ENCODE measurements at places on chromosomes 16 and 17.

DNA sequence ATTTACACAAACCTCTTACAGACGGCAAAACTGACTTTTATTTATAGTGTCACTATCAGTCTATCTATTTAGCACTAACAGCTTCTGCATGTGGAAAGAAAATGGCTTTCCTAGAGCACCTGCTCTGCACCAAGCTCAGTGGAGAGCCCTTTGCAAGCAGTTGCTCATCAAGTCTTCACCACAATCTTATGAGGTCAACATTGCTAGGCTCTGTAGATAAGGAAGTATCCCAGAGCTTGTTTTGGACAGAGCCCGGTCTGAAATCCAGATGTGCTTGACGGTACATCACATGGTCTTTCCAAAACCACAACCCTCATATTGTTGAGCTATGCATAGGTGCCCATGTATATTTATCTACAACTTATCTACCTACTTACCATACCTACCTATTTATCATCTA is 572.7 kb upstream of the CDH5 start:
- DNase-seq, result no peak

DNA sequence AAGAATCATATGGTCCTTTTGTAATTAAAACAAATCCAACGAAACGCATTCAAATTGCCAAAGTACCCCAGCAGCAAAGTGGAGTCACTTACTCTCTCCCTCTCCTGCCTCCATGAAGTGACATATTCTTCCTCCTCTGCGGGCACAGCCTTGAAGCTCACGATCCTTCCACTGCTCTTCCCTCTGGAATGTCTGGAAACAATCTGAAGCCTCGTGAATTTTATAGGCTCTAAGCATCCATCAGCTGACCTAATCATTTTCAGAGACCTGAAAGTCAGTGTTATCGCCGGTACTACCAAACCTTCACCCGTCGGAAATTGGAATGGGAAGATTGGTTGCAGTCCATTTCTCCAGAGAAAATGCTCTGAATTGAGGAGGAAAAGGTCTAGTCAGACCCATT is 134.5 kb upstream of the FOXF1 start:
- no peak for DNase-seq

DNA sequence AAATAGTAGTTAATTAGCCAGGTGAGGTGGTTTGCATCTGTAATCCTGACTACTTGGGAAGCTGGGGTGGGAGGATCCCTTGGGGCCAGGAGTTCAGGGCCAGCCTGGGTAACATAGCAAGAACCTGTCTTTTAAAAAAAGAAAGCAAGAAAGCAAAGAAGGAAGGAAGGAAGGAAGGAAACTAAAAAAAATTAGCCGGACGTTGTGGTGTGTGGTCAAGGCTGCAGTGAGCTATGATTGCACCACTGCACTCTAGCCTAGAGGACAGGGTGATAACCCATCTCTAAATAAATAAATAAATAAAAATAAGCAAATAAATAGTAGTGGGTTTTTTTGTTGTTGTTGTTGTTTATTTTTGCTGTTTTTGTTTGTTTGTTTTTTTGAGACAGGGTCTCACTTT is 39.3 kb upstream of the MAP2K6 start:
- DNase-seq, result no peak

DNA sequence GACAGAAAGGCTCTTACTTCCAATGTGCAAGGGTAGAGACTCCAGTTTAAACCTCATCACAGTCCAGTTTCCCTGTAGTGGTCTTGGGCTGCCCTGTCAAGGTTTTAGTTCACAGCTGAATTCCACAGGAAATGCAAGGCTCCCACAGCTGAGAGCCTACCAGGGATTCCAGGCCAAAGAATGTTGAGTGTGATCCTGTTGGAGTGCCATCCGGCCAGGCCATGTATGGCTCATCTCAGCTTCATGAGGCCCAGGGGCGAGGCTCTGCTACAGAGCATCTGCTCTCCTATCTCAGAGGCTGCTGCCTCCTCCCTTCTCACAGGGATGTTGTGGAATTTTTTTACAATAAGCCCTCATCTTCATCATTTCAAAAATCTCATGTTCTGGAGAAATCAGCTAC is 239.8 kb upstream of the CCL2 start:
- no peak for DNase-seq

DNA sequence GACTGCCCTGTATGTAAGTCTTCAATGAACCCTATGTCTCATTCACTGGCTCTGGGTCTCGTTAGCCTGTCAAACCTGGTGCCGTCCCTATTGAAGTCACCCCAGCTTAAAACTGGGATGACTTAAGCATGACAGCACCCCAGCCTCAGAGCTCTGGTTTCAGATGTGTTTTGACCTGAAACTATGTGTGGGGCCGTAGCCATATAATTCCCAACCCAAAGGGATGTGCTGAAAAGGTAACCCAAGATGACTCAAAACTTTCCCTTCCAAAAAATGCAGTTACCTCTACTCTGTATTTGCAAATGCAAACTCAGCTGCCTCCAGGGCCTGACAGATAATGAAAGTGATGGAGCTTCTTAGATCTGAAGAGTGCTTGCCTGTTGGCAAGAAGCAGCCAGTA is 478.3 kb upstream of the ERCC4 start:
- no peak for DNase-seq

DNA sequence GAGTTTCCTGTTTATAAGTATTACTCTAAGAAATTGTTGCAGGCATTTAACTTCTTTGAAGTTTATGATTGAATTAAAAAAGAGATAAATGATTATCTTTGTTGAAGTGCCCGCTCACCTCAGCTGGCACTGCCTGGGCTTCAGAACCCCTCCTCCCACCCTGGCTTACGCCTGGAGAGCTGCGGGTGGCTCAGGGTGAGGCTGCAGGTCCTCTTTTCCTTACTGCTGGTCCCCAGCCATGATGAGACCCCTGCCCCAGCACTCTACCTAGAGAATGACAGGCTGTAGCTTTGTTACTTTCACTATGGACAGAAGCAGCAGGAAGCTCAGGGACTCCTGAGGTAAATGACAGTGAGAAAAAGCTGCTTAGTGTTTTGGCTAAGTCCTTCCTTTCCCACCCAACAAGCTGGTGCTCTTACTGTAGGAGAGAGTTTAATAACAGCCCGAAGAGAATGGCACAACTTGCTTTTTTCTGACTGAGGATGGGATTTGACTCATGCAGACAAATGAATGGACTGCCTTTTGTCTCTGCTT is 62.1 kb downstream of the EPN2 start:
- no peak for DNase-seq

GRCh38 chr16:35744084-35744483 is 2284.7 kb downstream of the TP53TG3F start:
- DNase-seq, result no peak

DNA sequence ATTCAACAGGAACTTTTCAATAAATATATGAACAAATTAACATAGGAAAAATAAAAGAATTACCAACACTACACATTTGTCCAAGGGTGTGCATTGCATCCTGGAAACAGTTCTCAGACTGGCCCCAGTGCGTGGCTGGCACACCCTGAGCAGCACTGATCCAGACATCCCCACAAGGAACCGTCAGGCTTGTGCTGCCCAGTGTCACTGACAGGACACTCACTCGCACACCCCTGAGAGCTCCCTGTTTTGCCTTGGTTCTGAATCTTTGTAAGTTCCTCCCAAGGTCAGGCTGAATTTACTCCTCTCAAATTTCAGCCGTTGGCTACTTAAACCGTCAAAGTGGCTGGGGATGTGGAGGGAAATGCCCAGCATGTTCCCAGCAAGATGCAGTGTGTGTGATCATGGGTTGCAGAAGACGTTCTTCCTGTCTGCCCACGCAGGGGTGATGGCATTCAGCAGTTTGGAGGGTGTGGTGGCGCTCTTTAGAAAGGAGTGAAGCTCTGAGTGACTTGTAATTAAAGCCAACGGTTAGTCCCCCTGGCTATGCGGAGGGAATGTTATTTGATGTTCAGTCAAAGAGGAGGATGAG is 1.7 kb downstream of the MT2A start:
- DNase-seq, result peak; percentile 46

- DNase-seq, result no peak
These were observed 9.6 kb upstream of the WNT9B start for GRCh38 chr17:46841561-46842379.

GRCh38 chr16:56013962-56014552 is 138.9 kb upstream of the CES5A start:
- DNase-seq, result peak; percentile 76

DNA sequence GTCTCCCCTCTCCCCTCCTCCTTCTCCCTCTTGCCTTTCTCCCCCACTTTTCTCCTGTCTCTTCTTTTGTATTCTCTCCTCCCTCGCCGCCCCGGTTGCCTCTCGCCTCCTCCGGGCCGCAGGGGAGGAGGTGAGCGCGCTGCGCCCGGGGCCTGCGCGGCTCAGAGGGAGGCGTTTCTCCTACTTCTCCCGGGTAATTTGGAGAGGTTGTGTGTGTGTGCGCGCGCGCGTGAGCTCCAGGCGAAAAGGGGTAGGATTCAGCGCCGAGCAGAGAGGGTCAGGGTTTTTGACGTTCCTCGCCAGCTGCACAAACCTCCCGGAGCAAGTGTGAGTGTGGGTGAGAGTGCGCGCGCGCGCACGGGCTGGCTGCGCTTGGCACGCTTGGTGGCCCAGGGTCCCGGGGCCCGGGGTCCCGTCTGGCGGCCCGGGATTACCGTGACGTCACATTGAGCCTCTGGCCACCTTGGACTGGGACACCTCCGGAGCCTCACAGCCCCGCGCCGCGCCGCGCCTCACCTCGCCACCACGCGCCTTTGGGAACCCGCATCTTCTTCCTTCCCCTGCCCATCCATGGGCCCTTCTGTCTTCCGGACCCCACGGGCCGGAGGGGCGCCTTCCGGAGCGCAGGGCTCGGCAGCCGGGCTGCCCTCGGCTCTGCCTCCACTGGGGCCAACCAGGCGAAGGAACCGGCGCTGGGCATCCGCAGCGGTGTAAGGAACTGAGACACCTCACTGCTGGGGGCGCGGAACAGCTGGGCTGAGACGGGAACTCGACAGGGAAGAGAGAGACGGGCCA is 479 bp downstream of the IRX6 start:
- peak; percentile 30 for DNase-seq

GRCh38 chr16:26818393-26818792 is 248.3 kb upstream of the C16orf82 start:
- no peak for DNase-seq

DNA sequence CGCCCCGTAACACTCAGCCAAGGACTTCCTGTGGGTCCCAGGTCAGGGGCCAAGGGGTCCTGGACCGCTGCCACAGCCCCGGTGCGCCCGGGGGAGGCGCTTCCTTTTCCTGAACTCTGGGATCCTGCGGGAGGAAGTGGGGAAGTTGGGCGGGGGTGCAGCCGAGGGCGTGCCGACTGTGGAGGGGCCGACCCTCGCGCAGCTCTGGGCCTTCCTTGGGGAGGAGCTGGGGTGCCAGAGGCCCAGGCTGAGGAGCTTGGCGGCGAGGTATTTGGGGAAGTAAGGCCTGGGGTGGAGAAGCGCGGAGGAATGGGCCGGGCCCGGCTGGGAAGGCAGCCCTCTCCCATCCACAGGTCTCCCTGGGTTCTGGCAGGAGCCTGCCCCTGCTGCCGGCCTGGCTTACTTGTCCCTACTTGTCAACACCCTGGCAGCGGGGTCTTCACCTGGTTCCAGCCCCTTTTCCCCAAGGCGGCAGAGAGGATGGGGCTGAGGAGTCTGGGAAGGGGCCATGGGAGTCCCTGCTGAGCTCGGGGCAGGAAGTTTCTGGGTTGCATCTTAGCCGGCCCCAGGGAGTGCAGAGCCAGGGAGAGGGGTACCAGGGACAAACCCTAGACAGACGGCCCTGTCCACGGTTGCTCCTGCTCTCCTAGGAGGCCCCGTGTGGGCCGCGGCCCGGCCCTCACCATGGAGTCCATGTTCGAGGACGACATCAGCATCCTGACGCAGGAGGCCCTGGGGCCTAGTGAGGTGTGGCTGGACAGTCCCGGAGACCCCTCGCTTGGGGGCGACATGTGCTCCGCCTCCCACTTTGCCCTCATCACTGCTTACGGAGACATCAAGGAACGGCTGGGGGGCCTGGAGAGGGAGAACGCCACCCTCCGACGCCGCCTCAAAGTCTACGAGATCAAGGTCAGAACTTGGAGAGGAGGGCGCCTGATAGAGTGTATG is 1.7 kb downstream of the TBKBP1 start:
- peak; percentile 72 for DNase-seq

DNA sequence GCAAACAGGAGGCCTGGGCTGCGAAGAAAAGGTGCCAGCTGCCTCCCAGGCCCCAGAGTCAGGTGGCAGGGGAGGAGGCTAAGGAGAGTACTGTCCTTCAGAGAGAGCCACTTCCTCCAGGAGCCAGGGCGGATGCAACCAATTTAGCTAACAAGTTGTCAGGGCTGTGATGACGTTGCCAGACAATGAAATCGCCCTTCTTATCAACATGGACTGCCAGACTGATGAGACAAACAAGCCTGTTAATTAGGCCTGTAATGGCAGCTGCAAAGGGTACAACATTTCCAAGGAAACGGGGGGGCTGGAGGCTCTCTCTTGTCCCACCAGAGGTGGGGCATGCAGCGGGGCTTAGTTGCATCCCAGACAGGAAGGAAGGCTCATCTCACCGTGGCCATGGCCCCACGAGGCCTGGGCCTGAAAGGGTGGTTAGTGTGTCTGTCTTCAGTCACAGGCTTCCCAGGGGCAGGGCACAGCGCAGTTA is 111.8 kb downstream of the SDK2 start:
- DNase-seq, result peak; percentile 63

DNA sequence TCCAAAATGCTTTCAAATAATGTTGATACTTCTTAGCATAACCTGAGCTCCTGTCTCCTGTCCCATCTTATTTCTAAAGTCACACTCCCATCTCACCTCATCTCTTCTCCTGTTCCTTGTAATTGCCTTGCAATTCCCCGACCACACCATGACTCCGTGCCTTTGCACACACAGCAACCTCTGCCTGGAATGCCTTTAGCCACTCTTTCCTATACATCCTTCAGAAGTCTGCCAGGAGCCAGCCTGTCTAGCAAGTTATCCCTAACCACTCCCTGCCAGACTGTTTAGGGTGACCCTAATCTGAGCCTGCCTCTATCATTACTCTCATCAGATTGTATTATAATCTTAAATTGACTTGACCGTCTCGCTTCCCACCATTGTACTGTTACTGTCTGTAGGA is 168.0 kb upstream of the NOG start:
- no peak for DNase-seq

- DNase-seq, result no peak
These were observed 16.7 kb downstream of the CTRL start for GRCh38 chr16:67914758-67915495.

DNA sequence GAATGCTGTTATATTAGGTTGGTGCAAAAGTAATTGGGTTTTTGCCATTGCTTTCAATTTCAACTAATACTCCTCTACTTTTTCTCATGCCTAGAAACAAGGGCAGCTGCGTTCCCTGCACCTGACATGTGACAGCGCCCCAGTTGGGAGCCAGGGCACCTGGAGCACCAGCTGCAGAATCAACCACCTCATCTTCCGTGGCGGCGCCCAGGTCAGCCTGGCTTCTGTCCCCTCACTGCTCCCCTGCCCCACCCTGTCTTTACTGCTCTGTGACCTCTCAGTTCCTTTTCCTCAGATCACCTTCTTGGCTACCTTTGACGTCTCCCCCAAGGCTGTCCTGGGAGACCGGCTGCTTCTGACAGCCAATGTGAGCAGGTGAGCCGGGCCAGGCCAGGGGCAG is 16.4 kb upstream of the ITGAD start:
- no peak for DNase-seq

DNA sequence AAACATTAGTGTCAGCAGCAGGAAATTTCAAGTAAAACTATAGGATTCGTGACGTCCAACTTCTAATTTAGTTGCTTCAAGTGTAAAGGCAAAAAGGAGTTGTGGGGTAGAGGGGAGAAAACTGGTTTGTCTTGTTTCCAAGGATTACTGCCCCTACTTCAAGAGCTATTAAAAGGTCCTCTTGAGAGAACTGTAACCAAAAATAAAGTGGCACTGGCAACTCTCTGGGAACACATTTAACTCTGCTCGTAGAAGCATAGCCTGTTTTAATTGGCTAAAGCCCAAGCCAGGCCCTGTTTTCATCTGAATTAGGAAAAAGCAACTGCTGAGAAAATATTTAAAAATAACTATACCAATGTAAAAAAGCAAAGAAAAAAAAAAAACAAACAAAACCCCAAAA is 51.8 kb upstream of the AKAP1 start:
- peak; percentile 78 for DNase-seq
